ENCODE measurements at places on chromosomes 2 and 18.

- DNase-seq = no peak
Observed at GRCh38 chr2:186009341-186009740, 270.7 kb downstream of the FSIP2 start.

DNA sequence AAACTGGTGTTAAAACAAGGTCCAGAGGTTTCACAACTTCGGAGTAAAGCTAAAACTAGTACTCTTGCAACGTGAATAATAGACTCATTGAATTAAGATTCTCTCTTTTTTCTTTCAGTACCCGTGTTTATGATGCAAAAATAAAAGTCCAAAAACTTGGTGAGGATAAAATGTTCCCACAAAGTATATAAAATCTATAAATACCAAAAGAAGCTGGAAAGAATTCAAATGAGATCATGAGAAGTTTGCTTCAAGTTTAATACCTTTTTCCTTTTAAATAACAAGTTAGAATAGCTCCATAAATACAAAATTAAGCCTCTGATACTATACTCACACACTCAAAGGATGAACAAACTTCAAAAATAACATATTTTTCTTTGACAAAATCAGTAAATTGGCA, 34.0 kb downstream of the METTL4 start:
- no peak for DNase-seq

DNA sequence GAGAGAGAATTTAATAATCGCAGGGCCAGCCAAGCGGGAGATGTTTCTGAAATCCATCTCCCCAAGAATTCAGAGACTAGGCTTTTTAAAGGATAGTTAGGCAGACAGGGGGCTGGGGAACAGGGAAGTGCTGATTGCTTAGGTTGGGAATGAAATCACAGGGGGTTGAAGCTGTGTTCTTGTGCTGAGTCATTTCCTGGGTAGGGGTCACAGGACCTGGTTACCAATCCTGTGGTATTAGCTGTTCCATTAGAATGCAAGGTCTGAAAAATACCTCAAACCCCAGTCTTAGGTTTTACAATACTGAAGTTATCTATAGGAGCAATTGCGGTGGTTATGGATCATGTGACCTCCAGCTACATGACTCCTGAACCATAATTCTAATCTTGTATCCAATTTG, 4.6 kb downstream of the SP140 start:
- no peak for DNase-seq

DNA sequence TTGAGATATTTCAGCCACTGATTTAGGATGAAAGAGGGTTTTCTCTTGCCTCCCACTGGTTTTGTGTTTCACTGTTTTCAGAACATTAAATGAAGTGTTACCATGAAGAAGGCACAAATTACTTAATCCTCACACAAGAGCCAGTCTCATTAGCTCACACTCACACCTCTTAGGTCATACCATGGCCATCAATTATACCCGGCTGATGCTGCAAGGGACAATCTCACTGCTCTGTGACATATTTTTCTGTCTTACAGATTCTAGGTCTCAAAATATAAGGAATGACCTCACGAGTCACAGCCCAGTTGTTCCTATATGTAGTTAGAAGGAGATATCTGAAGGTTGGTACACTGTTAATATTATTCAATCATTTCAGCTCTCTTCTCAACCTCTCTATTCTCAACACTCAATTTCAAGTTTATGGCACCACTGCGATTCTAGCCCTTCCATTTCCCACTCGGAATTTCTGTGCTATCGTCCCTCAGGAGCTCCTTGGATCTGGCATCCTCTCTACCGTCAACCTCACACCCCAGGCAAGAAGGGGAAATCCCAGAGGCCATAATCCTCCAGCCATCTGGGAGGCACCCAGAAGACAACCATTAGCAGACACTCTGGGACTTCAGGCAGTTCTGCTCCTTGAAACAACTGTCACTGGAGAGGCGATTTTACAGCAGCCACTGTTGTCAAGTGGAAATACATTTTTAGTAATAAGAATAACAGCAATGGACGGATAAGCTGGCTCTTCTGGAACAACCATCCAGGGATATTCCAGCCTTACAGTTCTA, 101.9 kb downstream of the MREG start:
- no peak for DNase-seq

All from stimulated activated CD4-positive, alpha-beta T cell treated with anti-CD3 and anti-CD28 coated beads, Interleukin-12 subunit alpha, Interleukin-12 subunit beta, amount 100 ng/mL, for 24 hours (primary cell).